Activated CD8-positive, alpha-beta T cell treated with anti-CD3 and anti-CD28 coated beads for 36 hours (primary cell): ENCODE measurements at places on chromosomes 7 and 10.
A peak's percentile ranks its signal among the peaks of the same experiment; 100 is the strongest.

GRCh38 chr7:143216151-143216550, 5.7 kb upstream of the TAS2R40 start:
- DNase-seq = no peak
- H3K27me3 ChIP-seq = no peaks in the 10 kb centered on the region
- no peak overlapping the region for H3K4me3 ChIP-seq
- no peaks in the 10 kb centered on the region for H3K36me3 ChIP-seq

- peaks cover 12% of the 10 kb centered on the region for H3K36me3 ChIP-seq
- no peak overlapping the region for H3K27ac ChIP-seq
- H3K4me3 ChIP-seq = no peak overlapping the region
- H3K27me3 ChIP-seq = no peaks in the 10 kb centered on the region
Measured at GRCh38 chr10:29473406-29474100, 161.2 kb downstream of the SVIL start.

DNA sequence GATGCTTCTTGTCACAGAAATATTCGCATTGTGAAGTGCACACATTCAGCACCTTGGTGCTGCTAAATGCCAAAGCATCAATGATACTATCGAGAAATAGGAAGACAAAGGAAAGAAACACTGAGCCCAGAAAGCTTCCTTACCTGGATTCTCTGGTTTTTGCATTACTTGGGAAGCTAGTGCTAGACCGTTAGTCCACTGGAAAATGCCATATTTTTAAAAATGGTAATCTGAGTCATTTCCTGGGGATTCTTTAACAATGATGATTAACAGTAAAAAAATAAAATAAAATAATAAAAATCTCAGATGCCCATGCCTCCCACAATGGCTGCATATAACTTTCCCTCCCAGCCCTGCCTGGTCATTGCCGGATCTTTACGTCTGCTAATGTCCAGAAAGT, 420.1 kb upstream of the MGMT start:
- H3K4me1 ChIP-seq = peaks cover 10% of the 10 kb centered on the region
- no peak overlapping the region for H3K4me3 ChIP-seq
- H3K27me3 ChIP-seq = peaks cover 4% of the 10 kb centered on the region
- H3K36me3 ChIP-seq = no peaks in the 10 kb centered on the region
- no peak overlapping the region for H3K27ac ChIP-seq
- DNase-seq = no peak

DNA sequence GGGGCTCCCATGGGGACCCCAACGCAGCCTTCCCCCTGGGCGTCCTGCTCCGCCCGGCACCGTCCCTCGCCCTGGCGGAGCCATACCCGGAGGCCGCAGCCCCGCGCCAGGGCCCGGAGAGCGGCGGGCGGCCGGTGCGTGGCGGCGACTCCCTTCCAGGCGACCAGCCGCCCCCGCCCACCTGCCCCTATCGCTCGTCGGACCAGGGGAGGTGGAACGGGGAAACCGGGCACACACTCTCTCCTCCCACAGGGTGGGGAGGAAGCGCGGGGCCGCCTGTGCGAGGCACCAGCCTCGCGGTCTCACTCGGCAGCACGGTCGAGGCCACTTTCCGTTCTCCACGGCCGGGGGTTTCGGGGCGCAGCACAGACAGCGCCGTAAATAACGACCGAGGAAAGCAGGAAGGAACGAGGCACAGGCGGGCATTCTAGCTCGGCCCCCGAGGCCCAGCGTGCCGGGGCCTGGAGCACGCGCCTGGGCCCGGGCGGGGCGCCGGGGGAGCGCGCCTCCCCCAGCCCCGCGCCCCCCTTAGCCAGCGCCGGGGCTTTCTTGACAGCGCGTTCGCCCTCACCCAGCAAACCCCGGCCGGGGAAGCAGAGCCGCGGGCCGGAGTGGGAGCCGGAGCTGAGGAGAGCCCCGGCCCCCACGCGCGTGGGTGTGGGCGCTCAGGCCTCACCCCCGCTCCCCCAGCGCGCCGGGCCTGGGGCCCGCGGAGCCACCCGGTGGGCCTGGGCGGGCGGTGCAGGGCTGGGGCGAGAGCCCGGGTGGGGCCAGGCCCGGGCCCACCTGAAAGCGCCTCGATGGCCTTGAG, 936 bp downstream of the IGF2BP3 start:
- peak overlapping the region; percentile 76 for H3K4me3 ChIP-seq
- peaks cover 32% of the 10 kb centered on the region for H3K4me1 ChIP-seq
- no peak overlapping the region for H3K27ac ChIP-seq
- no peaks in the 10 kb centered on the region for H3K36me3 ChIP-seq
- peak; percentile 43 for DNase-seq

DNA sequence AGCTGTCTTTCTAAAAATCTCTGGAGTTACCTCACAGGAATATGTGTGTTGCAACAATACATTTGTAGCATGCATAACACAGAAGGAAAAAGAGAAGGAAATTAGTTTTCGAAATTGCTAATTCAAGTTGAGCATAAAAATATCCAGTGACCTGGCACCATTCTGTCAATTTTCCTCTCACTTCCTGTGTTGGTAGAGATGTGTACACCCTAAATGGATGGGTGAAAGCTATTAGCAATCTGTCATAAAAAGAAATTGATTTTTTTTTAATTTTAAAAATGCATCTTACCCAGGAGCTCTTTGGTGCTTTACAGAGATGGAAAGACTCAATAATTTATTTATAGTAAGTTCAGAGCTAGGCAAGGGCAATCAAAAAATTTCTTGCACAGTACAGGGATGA, 333.3 kb upstream of the TMEM229A start:
- H3K4me3 ChIP-seq = no peak overlapping the region
- no peaks in the 10 kb centered on the region for H3K36me3 ChIP-seq
- no peak overlapping the region for H3K27ac ChIP-seq
- H3K4me1 ChIP-seq = no peaks in the 10 kb centered on the region
- DNase-seq = no peak
- no peaks in the 10 kb centered on the region for H3K27me3 ChIP-seq

DNA sequence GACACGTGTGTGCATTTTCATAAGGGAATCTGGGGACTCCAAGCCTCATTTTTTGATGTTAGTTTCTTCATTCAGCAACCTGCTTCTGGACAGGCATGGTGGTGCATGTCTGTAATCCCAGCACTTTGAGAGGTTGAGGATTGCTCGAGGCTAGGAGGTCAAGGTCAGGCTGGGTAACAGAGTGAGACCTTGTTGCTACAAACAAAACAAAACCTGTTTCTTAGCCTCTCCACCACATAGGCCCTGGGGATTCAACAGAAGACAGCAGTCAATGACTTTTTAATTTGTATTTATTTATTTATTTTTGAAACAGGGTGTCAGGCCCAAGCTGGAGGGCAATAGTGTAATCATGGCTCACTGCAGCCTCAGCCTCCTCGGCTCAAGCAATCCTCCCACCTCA, 6.9 kb upstream of the CYTH3 start:
- no peak for DNase-seq
- no peaks in the 10 kb centered on the region for H3K27me3 ChIP-seq
- no peak overlapping the region for H3K4me3 ChIP-seq
- H3K27ac ChIP-seq = no peak overlapping the region

DNA sequence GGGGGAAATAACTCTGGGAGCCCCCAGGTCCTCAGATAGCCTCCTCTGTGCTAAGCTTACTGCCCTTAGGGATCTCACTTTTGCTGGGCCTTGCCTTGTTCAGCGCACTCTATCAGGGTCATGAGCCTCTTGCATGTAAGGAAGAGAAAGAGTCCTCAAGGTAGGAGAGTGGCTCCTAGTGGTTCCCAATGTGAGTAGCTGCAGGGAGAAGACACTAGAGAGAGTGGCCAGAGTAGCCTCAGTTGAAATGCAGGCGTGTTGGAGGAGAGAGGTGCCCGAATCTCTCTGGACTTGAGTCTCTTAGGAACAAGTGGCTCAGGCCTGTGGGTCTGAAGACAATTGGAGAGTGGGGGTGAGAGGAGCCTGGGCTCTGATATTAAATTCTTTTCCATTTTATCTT, 94.3 kb upstream of the SORCS3 start:
- H3K4me1 ChIP-seq = no peaks in the 10 kb centered on the region
- DNase-seq = no peak
- no peak overlapping the region for H3K4me3 ChIP-seq

GRCh38 chr7:25180592-25180923, 47.7 kb downstream of the NPVF start:
- peaks cover 2% of the 10 kb centered on the region for H3K36me3 ChIP-seq
- H3K4me3 ChIP-seq = peak overlapping the region; percentile 80
- H3K4me1 ChIP-seq = peaks cover 14% of the 10 kb centered on the region
- DNase-seq = no peak
- no peaks in the 10 kb centered on the region for H3K27me3 ChIP-seq
- peak overlapping the region; percentile 92 for H3K27ac ChIP-seq

DNA sequence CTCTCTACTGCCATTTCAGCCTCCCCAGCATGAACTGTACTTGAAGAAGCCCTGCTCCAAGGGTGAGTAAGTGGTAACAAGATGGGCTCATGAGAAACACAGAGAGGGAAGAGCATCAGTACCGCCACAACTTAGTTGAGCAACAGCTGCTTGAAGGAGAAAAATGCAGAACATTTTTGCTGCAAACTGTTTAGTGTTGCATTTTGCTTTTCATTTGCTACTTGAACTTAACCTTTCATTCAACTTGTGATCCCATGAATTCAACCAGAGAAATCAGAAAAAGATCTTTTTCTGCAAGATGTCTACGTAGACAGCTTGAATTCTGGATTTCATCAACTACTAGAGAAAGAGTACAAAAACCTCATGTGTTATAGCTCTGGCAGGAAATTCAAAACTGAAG, 40.7 kb downstream of the ANK3 start:
- H3K36me3 ChIP-seq = no peaks in the 10 kb centered on the region
- no peaks in the 10 kb centered on the region for H3K27me3 ChIP-seq
- H3K27ac ChIP-seq = no peak overlapping the region
- H3K4me1 ChIP-seq = no peaks in the 10 kb centered on the region
- no peak for DNase-seq

GRCh38 chr7:128004623-128005022, 26.6 kb downstream of the LRRC4 start:
- peaks cover 8% of the 10 kb centered on the region for H3K36me3 ChIP-seq
- H3K27me3 ChIP-seq = no peaks in the 10 kb centered on the region
- peaks cover 13% of the 10 kb centered on the region for H3K4me1 ChIP-seq
- H3K27ac ChIP-seq = no peak overlapping the region
- H3K4me3 ChIP-seq = no peak overlapping the region
- no peak for DNase-seq

DNA sequence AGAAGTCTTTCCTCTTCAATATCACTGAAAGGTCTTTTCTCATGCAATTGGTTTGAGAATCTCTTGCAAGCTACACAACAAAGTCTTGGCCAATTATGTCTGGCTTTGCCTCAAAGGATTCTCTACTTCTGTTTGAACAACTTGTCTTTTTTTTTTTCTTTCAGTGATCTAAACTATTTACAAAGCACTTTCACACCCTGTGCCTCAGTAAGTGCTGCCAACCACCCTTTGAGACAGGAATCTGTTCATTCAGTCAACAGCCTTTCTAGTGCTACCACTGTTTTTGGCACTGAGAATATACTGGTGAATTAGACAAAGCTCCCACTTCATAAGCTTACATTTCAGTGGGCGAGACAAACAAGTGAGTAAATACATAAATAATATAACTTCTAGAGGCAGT, 26.9 kb upstream of the SDK1 start:
- H3K4me1 ChIP-seq = peaks cover 3% of the 10 kb centered on the region
- no peaks in the 10 kb centered on the region for H3K27me3 ChIP-seq
- H3K4me3 ChIP-seq = no peak overlapping the region
- H3K36me3 ChIP-seq = no peaks in the 10 kb centered on the region
- DNase-seq = no peak
